Activated T-helper 1 cell treated with anti-CD3 and anti-CD28 coated beads, Interleukin-2, amount 50 U/mL, for 16 hours (primary cell): ENCODE measurements at places on chromosomes 5 and 9.

- DNase-seq = no peak
Observed at GRCh38 chr5:119878712-119879111, 249.4 kb downstream of the FAM170A start.

GRCh38 chr5:154993461-154993860, 20.1 kb upstream of the KIF4B start:
- DNase-seq = no peak

- DNase-seq = no peak
Observed at GRCh38 chr5:133245191-133246052, 193.6 kb downstream of the HSPA4 start.

GRCh38 chr5:179975713-179976134, 68.0 kb upstream of the TBC1D9B start:
- no peak for DNase-seq

DNA sequence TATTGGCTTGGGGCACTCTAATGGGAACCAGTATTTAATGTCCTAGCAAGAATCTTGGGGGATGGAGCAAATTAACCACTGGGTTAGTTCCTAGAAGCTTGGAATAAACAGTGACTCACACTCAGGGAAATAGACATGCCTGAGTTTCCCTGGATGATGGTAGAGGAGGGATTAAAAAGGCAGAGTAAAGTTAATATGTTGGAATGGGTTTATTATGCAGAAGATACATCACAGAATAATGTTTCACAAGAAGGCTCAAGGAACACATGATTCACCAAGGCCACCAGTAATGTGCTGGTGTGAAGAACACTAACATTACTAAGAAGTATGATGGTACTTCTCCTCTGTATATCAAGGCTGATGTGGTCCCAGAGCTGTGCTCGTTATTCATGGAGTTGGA, 752.9 kb upstream of the SEMA6A start:
- DNase-seq = no peak

- DNase-seq = no peak
Observed at GRCh38 chr9:121743441-121744001, 92.1 kb downstream of the DAB2IP start.

GRCh38 chr5:104987074-104987473, 1424.5 kb upstream of the NUDT12 start:
- DNase-seq = no peak

- DNase-seq = no peak
Observed at GRCh38 chr5:91007780-91008402, 375.2 kb downstream of the ARRDC3 start.

DNA sequence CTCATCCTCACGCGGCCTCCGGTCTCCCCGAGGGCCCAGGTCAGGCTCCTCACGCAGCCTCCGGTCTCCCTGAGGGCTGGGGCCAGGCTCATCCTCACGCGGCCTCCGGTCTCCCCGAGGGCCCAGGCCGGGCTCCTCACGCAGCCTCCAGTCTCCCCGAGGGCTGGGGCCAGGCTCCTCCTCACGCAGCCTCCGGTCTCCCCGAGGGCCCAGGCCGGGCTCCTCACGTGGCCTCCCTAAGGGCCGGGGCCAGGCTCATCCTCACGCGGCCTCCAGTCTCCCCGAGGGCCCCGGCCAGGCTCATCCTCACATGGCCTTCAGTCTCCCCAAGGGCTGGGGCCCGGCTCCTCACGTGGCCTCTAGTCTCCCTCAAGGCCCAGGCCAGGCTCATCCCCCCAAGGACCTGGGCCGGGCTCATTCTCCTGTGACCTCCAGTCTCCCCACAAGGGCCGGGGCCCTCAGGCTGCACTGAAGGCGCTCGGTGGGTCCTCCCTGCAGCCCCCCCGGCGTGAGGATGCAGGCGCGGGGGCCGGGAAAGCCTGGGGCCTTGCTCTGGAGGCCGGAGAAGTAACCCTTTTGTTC, 51.2 kb upstream of the FCN2 start:
- no peak for DNase-seq

DNA sequence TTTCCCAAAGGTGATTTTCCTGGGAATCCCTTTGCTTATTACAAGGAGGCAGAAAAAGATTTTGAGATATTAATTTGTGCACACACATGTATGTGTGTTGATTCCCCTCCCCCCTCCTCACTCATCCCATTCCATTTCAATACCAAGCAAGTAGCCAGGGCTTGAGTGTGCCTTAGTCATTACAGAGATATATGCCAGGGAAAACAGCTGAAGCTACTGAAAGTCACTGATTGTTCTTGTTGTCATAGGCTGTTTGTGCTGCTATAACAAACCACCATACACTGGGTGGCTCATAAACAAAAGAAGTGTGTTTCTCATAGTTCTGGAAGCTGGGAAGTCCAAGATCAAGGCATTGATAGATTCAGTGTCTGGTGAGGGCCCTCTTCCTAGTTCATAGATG, 158.6 kb downstream of the BAAT start:
- no peak for DNase-seq
